ENCODE measurements at places on chromosomes 5 and 9.

DNA sequence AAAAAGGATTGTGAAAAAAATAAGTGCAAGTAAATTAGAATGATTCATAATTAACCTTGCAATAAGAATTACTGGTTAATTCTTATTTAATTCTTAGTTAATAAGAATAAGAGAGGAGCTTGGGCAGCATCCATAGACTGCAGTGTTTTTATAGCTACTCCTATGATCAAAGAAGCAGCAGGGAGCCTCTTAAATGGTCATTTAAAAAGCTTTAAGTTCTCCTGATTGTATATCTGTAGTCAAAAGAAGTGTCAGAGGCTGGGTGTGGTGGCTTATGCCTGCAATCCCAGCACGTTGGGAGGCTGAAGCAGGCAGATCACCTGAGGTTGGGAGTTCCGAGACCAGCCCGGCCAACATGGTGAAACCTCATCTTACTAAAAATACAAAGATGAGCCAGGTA is 14.4 kb downstream of the ACER2 start:
- no peak for DNase-seq

- no peak for DNase-seq
Measured at GRCh38 chr9:33992632-33993031, 56.1 kb downstream of the UBAP2 start.

- DNase-seq: no peak
Measured at GRCh38 chr5:61597684-61598083, 265.6 kb downstream of the ZSWIM6 start.

GRCh38 chr9:135928731-135929655 is 21.6 kb upstream of the CAMSAP1 start:
- DNase-seq: no peak

GRCh38 chr9:77161966-77162365 is 15.4 kb upstream of the VPS13A start:
- DNase-seq: no peak

GRCh38 chr9:94199776-94200175 is 59.3 kb upstream of the ZNF169 start:
- DNase-seq: no peak

DNA sequence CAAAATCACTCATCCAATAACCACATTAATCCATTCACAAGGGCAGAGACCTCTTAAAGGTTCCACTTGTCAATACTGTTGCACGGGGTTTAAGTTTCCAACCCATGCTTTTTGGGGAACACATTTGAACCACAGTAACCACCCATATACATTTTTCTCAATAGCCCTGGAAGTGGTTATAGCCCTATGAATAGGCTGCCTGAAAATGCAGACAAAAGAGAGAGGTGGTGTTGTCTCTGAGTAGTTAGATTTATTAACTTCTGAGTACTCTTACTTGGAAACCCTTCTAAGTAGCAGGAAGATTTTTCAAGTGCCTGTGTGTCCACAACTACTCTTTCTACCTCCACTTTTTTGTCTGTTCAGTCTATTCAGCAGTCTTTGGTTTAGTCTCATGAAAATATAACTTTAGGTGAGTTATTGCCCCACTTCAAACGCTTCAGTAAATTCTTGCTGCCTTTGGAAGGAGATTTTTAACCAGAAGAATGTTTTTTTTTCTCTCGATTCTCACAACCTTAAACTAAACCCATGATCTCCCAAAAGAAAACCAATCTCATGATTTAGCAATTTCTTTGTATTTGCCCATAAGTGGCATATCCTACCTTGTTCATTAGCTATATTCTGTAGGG is 42.6 kb downstream of the ARHGEF28 start:
- DNase-seq: no peak

- DNase-seq: no peak
Measured at GRCh38 chr9:31950756-31951155, 433.7 kb upstream of the ACO1 start.

- no peak for DNase-seq
Measured at GRCh38 chr5:16618138-16618897, 1.5 kb upstream of the RETREG1 start.

DNA sequence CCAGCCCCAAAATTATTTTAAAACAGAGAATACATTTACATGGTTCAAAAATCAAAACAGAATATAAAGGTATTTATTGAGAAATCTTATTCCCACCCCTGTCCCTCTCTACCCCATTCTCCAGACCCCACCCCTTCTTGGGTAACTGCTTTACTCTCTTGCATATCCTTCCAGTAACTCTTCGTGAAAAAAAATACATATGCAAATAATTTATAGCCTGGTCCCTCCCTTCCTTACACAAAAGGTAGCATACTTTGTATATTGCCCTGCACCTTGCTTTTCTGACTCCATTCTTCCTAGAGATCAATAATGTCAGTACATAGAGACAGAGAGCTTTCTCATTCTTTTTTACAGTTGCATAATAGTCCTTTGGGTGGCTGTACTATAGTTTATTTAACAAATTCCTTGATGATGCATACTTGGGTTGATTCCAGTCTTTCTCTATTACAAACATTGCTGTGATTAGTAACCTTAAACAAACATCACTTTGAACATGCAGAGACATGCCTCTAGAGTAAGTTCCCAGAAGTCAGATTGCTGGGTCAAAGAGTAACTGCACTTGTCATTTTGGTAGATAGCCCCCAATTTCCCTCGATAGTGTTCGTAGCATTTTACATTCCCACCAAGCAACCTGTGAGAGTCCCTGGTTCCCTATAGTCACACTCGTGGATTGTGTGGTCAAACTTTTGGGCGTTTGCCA is 47.9 kb downstream of the STOM start:
- no peak for DNase-seq

GRCh38 chr9:37035648-37036370 is 1.7 kb upstream of the PAX5 start:
- no peak for DNase-seq

GRCh38 chr9:17900606-17901005 is 321.7 kb downstream of the SH3GL2 start:
- no peak for DNase-seq

DNA sequence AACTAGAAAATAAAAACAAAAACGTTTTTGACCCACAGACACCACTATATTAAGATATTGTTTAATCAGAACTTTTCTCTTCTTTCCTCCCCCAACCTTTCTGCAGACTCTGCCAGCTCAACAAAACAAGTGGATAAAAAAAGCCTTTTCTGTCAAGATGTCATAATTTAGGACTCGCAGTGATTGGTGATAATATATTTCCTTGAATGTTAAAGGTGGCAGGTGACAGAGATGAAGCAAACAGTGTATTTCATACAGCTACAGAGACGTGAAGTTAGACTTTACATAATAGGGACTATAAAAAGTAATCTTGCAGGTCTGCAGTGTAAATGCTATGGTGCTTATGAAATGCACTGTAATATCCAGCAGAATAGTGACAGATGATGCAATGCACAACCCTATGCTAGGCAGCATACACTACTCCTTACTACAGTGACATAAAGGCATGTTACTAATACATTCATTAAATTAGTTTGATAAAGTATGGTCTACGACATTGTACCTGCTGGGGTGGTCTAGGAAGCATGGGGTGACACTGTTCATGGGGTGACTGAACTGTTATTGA is 326.7 kb upstream of the GRAMD2B start:
- DNase-seq: no peak

DNA sequence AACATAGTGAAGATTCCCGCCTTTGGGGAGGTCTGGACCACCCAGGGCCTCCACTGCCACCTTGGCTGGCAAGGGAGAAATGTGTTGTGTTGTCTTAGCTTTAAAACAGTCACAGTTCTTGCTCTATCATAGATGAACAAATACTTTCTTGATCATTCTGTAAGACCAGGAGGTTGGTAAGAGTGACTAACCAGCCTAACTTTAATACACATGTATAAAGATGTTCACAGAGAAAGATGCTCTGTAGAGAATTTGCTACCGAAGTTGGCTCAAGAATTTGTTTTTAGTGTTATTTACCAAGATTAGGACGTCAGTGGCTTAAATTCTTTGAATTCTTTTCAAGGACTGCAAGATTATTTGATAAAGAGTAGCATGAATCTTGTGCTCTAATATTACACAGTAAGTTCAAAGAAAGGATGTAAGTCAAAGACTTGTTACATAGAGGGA is 28.4 kb downstream of the GLRX start:
- DNase-seq: no peak

DNA sequence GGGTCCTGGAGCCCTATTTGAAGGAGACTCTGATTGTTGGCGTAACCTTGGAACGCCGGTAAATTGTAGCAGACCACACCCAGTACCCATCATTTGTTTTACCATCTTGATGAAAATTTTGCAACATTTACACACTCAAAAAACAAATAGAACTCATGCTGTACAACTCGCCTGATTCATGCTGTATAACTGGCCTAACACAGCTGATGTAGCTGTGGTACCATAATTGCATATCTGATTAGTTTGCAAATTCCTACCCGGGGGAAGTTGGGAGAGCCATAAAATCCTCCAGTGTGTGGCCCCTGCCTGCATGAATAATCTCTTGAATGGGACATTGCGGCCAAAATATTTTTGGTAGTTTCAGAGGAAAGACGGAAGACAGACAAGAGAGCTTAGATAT is 9.7 kb downstream of the NIPAL4 start:
- no peak for DNase-seq

- DNase-seq: no peak
Measured at GRCh38 chr9:27194401-27195091, 85.5 kb downstream of the TEK start.

DNA sequence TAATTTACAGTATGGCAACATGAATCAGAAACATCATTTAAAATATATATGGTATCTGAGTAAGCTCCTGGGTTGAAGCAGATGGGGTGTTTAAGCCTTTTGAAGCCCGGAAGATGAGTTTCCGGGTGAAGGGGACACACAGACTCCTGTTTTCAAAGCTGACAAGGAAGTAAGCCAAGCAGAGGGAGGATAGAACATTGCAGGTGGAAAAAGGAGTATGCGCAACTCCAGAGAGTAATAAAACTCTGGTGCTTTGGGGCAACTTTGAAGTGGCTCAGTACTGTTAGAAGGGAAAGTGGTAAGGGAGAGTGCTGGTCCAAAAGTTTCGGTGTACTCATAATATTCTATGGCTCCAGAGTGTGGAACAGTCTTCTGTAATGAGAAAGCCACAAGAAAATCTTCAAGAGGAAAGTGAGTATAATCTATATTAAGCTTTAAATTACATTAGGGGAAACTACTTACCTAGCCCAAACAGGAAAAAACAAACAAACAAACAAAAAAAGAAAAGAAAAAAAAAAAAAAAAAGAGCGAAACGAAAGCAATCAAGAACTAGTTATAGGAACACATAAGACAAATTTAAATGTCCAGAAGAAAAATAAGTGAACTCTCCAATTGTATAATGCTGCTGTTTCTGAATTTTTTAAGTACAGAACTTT is 2.3 kb upstream of the ST8SIA4 start:
- DNase-seq: no peak

DNA sequence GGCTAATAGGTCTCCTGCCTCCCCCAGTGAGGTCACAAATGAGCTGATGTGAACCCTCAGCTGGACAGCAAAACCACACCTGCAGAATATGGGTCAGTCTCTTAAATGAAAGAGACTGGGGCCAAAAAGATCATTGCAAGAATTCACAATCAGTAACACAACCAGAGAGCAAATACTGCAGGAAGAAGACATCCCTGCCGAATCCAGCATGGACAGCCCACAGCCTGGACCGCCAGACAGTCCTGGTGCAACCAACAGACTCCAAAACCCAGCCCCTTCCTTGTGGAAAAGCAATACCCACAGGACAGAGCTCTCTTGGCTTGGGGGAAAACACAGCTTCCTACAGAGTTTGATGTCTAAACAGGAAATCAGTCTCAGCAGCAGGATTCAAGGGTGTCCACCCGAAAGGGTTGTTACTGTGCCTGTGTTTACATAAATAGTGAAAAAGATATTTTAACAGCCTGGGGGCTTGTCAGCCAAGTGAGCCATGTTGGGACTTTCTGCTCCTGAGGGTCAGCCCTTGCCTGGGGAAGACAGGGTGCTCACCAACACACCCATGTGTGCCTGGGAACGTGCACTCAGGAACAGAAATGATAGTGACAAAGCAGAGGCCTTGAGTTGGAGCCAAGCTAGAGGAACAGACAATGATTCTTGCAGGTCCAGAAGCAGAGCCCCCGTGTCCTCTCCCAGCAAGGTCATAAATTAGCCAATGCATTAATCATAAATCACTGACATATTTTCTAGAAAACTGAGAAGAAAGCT is 106.2 kb downstream of the SEMA5A start:
- no peak for DNase-seq

DNA sequence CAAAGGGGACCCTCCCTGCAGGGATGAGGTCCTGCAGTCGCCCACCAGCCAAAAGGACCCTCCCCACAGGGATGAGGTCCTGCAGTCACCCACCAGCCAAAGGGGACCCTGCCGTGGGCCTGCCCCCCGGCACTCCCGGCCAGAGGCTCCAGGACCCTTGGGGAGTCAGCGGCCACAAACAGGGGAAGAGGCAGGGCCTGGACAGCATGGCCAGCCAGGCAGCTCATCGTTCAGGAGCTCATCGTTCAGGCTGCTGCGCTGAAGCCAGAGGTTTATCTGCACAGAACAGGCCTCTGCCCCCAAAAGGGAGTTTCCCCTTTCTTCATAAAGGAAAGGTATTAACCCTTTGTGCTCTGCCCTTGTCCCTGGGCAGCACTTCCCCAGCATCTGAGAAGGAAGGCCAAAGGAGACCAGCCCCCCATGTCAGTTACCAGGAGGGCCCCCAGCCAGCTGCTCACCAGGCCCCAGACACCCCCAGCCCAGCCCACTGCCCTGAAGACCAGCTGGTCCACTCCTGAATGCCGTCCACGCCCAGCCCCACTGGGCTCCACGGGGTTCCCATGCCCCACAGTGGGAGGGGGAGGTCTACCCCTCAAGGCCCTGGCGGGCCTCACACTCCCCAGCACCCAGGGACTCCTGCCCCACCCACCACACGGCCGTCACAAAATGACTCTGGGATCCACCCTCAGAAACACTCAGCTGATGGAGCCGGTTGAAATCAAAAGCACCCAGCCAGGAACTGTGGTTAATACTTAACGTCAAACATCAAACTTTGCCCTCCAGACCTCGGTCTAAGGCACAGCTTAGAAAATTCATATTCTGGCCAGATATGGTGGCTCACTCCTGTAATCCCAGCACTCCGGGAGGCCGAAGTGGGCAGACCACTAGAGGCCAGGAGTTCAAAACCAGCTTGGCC is 6.3 kb downstream of the SLC12A7 start:
- peak; percentile 36 for DNase-seq

- DNase-seq: no peak
Measured at GRCh38 chr5:168147568-168148360, 143.7 kb upstream of the WWC1 start.

DNA sequence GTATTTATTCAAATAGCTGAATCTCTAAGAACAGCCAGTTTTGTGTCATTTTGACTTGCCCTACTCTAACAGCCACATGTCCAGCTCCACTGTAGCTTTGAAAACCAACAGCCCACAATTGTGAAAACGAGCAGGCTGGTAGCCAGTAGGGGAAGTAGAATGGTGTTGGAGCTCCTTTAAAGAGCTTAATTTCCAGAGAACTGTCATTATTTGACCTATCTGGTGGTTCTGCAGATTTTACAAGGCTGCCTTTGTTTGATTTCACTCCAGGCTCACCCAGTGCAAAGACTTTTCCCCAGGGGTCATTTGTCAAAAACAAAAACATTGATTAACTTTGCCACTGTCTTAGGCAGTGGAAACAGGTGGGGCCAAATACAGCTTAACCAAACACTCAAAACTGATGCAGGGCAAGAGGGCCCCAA is 3.2 kb upstream of the PJA2 start:
- DNase-seq: no peak
